NCI-H1417 (cell line): ENCODE measurements at places on chromosomes 3 and 15.

DNA sequence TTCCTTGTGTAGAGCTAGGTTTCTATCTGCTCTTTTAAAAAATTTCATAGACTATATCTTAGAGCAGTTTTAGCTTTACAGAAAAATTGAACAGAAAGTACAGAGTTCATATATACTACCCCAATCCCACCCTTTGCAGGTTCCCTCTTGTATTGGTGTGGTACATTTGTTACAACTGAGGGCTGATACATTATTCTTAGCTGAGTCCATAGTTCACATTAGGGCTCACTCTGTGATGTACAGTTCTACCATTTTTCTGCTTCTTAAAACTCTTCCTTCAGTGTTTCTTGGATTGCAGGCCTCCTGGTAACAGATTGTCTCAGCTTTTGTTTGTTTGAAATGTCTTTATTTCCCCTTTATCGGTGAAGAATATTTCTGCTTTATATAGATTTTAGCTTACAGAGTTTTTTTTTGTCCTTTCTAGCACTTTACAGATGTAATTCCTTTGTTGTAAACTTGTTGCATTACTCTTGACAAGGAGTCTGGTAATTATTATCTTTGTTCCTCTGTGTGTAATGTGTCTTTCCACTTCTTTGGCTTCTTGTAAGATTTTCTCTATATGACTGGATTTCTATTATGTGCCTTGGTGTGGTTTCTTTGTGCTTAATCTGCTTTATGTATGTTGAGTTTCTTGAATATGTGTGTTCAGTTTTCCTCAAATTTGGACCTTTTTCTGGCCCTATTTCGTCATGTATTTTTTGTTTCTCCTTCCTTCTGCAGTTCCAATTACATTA, 25.3 kb downstream of the MEF2A start:
- no peak for DNase-seq

DNA sequence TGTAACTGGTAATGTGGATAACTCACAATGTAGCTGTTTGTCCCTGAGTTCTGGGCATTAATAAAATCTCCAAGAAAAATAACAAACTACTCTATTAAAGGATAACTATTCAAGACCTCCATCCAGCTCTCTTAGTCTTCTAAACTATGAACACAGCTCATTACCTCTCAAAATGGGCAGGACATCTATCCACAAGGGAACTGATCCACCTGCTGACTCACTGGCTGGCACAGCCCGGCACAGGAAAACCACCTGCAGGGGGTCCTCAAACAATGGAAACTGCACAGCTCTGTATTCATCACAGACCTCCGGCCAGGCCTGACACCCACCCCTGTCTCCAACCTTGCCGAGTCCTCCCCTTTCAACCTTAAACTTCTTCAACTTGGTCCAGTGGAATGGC, 255.4 kb downstream of the TJP1 start:
- no peak for DNase-seq

DNA sequence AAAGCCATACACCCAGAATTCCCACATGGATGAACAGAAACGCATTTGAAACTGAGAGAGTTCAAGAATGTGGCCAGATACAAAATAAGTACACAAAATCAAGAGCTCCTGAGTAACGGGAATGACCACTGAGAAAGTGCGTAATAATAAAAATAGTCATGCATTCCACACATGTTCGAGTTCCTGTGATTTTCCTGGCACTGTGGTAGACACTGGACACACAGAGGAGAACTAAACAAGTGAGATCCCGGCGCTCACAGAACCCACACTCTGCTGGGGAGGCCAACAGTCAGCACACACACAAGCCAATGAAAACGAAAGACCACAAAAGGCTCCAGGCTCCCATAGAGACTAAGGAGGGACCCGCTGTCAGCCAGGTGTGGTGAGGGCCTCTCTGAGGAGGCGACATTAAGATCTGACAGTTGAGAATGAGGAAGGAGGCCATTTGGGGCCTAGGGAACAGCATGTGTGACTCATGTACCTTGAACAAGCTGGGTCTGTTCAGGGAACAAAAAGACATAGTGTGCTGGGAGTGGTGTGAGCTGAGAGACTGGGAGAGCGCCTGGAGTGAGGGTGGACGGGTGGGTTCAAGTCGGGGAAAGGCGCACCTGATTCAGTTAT, 5.1 kb downstream of the FAM107A start:
- DNase-seq = no peak

GRCh38 chr3:159724627-159725026, 264.0 kb upstream of the IL12A start:
- no peak for DNase-seq

- DNase-seq = no peak
Observed at GRCh38 chr15:68984586-68984985, 29.9 kb upstream of the NOX5 start.

DNA sequence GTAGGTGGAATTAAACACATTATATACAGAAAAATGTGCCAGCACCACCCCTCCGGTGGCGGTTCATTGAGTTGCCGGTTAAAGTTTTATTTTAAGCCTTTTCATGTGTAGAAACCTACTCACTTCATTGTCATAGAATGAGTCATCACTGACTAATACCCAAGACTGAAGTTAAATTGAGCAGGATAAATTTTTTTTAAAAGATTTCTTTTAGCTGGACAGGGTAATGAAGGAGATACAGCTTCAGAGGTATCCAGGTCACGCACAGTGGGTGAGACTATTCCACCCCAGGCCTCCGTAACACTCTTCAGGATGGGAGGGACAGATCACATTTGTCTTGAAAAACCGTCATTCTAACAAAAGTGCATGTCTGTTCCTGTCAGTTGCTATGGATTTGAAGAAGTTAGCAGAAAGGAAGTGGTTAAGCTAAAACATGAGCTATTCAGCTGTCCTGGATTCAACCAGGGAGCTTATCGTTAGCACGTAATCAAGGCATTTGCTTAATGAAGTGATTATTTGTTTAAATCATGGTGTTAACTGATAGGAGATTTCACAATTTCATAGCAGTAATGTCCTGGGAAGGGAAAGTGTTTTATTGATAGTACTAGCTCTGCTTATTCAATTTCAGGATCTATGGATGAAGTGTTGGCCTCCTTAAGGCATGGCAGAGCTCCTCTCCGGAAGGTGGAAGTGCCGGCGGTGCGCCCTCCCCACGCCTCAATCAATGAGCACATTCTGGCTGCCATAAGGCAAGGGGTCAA, 23.4 kb downstream of the WHAMM start:
- DNase-seq = no peak

DNA sequence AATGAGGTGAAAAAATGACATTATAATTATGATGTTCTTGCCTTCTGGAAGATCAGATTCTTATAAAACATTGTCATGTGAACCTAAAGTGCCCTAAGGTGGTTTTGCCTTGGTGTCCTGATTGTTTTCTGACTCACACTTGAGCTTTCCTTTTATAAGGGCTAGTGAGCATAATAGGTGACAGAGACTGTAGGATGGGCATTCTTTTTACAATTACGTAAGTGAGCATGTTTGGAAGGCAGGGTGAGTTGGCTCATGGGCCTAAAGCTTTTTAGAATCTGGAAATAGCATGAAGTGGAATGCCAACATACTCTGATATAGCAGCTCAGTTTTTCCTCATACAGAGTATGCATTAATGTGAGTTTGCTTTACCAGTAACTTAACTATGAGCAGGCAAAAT, 41.2 kb downstream of the CRYBG3 start:
- no peak for DNase-seq

GRCh38 chr3:34584971-34585370, 786.5 kb downstream of the PDCD6IP start:
- DNase-seq = no peak

GRCh38 chr15:51840692-51841091, 11.2 kb downstream of the TMOD3 start:
- no peak for DNase-seq

- DNase-seq = no peak
Observed at GRCh38 chr3:114834175-114834940, 312.7 kb downstream of the ZBTB20 start.
